ENCODE measurements at places on chromosomes 6 and 20.

- DNase-seq = no peak
Measured at GRCh38 chr6:79005024-79005423, 73.0 kb downstream of the PHIP start.

DNA sequence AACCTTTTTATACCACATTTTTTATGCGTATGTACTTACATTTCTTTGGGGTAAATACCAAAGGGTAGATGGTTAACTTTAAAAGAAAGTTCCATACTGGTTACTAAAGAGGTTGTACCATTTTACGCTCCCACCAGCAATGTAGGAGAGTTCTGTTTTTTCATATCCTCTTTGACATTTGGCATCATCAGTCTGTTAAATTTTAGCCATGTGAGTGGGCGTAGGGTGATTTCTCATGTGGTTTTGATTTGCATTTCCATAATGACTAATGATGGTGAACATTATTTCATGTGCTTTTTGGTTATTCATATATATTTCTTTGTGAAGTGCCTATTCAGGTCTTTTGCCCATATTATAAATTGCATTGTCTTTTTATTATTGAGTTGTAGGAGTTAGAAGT is 194.2 kb downstream of the PRL start:
- DNase-seq = no peak

GRCh38 chr20:52001999-52002666 is 189.4 kb downstream of the ZFP64 start:
- no peak for DNase-seq

- peak; percentile 43 for DNase-seq
Measured at GRCh38 chr6:21915707-21916260, 322.2 kb downstream of the SOX4 start.

DNA sequence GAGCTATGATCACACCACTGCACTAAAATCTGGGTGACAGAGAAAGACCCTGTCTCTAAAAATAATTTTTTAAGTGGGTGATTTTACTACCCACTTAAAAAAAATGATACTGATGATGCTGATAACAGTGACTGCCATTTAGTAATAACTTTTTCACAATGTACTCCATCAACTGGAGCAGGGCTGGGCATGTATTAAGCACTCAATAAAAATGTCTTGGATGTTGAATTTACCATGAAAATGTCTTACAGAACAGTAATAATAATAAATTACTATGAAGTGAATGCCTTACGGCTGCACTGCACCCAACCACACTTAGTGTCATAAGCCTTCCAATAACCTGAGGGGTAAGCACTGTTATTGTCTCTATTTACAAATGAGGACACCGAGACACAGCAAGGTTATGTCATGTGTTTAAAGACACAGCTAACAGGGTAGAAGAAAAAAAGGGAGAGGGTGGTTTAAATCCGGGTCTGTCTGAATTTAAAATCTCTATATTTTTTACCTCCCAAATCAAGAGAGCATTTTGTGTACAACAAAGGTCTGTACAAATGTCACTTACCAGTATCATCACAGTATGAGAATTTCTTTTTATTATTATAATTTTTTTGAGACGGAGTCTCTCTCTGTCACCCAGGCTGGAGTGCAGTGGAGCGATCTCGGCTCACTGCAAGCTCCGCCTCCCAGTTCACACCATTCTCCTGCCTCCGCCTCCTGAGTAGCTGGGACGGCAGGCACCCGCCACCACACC is 21.5 kb downstream of the RIMS4 start:
- DNase-seq = no peak

GRCh38 chr6:95802978-95803377 is 212.8 kb upstream of the FUT9 start:
- DNase-seq = no peak

- peak; percentile 11 for DNase-seq
Measured at GRCh38 chr6:139508023-139508422, 133.6 kb upstream of the CITED2 start.

- no peak for DNase-seq
Measured at GRCh38 chr6:80503660-80504059, 397.2 kb downstream of the BCKDHB start.

- DNase-seq = no peak
Measured at GRCh38 chr6:111030008-111031007, 48.5 kb downstream of the RPF2 start.

DNA sequence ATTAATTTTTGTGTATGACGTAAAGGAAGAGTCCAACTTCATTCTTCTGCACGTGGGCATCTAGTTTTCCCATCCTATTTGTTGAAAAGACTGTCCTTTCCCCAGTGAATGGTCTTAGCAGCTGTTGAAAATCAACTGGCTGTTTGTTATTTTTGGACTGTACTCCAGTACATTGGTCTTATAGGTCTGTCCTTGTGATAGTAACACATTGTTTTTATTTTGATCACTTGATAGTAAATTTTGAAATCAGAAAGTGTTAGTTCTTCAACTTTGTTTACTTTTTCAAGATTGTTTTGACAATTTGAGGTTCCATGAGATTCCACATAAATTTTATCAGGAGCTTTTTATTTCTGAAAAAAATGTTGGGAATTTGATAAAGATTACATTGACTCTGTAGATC is 280.2 kb upstream of the FOXQ1 start:
- no peak for DNase-seq

DNA sequence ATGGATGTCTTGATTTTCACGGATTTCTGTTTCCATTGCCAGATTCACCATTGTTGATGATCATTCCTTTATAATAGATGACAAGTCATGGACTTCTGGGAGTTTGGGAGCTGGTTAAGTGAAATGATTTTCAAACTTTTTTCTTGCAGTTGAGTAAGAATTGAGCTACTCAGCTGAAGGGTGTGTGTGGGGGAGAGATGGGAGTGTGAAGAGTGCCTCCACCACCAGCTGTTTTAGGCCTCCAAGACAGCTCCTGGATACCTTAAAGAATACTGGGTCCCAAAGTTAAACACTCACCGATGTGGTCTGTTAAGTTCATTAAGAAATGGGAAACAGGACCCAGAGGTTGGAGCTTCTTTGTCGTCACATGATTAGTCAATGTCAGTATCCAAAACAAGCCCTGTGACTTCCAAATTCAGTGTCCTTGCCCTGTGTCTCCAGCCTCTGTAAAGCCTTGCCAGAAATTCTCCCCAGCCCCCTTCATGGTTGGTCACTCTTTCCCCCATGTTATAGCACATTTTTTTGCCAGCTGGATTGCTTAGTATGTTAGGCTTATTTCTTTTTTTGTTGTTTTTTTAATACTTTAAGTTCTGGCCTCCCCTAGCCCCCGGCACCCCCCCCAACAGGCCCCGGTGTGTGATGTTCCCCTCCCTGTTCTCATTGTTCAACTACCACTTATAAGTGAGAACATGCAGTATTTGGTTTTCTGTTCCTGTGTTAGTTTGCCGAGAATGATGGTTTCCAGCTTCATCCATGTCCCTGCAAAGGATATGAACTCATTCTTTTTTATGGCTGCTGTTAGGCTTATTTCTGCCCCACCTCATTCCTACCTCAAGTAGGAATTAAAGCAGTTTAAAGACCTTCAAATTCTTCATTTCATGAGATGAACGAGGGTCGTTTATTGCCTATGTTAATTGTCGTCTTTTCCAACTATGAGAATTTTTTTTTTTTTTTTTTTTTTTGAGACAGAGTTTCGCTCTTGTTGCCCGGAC is 26.9 kb downstream of the BICRAL start:
- no peak for DNase-seq

- no peak for DNase-seq
Measured at GRCh38 chr6:170189236-170189635, 101.6 kb downstream of the DLL1 start.

GRCh38 chr6:326896-327537 is 34.7 kb downstream of the DUSP22 start:
- DNase-seq = no peak

GRCh38 chr20:42604998-42605956 is 584.4 kb downstream of the PTPRT start:
- DNase-seq = no peak

DNA sequence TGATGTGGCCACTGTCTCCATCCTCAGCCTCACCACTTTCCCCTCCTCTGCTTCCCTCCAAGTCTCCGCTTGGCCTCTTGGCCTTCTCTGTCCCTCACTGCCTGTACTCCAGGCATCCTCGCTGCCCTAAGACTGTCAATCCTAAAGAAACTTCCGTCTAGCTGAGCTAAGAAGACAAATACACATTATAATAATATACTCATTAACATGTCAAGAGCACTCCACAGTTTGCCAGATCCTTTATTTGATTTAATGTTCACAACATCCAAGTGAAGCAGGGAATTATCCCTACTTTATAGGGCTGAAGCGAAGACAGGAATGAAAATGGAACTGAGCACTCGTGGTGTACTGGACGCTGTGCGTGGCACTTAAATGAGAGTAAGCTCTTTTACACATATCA is 72.4 kb upstream of the SLC22A23 start:
- DNase-seq = no peak

DNA sequence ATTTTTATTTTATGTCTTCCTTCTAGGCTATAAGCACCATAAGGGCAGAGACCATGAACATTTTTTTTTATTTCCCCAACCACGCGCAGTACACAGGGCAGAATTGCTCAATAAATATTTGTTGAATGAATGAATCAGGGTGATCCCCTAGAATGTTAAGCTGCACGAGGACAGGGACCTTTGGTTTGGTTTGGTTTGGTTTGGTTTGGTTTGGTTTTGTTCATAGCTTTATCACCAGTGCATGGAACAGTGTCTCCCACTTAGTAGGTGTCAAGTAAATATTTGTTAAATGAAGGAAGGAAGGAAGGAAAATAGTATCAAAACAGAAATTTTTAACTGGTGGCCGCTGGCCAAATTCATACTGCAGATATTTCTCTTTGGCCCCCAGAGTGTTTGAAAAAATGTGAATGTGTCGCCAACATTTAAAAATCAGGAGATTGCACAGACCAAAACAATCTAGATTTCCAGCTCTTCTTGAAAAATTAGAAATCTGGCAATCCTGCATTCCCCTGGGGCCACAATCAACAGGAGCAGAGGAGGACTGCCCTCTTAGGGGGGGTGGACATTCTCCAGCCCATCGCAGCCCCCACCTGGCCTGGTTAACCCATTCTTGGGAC is 205.3 kb downstream of the EYA2 start:
- DNase-seq = no peak

GRCh38 chr6:3433005-3433404 is 23.8 kb downstream of the SLC22A23 start:
- DNase-seq = peak; percentile 21

- peak; percentile 81 for DNase-seq
Measured at GRCh38 chr6:56279331-56280080, 32.1 kb upstream of the COL21A1 start.

- DNase-seq = no peak
Measured at GRCh38 chr20:59131551-59132285, 31.9 kb upstream of the ZNF831 start.

DNA sequence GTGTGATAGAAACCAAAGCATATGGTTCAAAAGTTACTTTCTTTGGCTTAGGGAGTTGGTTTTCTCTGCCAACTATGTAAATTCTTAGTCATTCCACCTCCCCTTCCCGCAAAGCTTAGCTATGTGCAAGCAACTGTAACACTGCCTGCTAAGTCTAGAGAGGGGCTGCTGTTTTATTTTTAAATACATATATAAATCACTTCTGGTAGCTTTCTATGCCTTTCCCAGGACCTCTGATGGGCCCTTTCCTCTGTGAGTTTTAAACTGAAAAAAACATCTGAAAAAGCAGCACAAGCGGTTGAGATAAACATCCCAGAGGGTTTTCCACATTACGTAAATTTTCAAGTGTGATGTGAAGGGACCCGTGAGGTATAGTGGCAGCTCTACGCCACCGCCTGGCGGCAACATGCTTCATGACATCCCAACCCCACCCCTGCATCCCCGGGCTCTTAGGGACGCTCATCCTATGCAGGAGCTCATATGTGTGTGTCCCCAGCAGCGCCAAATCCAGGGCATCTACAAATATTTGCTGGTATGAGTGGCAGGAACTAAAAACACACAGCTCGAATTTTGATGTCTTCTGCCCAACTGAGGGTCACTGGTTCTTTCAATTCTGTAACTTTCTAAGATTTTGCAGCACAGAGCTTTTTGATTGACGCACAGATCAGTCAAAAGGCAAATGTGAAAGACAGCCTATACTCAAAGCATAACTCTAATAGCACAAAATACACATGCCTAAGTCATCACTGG is 12.7 kb downstream of the SAYSD1 start:
- DNase-seq = peak; percentile 6

DNA sequence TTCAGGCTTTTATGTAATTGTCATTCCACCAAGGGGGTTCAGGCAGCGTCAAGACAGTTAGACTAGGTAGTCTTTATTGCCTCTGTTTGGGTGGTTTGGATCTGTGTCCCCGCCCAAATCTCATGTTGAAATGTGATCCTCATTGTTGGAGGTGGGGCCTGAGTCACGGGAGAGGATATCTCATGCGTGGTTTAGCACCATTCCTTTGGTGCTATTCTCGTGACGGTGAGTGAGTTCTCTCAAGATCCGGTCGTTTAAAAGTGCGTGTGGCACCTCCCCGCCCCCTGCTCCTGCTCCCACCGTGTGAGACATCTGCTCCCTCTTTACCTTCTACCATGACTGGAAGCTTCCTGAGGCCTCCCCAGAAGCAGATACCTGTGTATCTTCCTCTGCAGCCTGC is 51.3 kb upstream of the FOXC1 start:
- no peak for DNase-seq

DNA sequence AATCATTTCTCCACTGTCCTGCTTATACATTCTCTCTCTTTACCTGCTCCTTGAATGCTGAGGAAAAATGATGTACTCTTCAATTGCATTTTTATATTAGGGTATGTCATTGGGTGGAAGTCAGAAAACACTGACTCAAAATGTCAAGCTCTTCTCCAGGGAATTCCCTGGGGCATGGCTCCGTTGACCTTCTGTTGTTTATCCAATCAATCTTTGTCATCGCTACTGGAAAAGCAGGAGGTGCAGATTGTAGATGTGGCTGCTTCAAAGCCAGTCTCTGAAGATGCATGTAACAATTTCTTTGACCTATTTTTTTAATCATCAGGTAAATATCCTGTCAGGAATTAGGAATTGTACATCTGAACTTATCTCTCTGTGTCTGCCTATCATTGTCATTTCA is 63.9 kb upstream of the TENT5A start:
- peak; percentile 8 for DNase-seq

DNA sequence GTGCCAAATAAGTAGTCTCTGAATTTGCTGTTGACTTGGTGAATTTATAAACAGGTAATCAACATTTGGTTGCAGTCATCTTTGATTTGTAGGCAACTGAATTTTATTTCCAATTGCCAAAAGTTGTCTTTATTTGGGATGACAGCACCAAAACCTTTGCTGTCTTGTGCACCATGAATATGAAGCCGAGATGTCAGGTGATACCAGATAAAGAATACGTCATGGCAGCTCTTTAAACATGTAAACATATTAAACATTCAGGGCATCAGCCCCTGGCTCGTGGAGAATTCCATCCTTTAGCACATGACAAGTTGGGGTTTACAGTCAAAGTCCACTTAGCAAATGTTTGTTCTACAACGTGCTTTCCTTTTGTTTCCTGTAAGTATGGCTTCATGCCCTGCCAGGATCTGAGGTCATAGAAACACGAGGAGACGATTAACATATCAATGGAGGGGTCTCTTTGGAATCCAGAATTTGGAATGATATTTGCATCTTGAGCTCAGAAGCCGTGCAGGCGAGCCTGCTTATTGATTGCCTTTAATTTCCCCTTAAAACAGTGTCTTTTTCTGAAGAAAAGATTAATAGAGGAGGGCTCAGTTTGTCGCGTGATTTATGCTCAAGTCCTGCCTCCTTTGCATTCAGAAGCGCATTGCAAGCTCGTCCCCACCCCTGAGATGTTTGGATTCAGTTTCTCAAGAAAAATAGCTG is 170.2 kb upstream of the ZNF217 start:
- DNase-seq = peak; percentile 90

Measured in DMS53 (cell line).